OCI-M1 (cell line): ENCODE measurements at places on chromosomes 16 and 17.

DNA sequence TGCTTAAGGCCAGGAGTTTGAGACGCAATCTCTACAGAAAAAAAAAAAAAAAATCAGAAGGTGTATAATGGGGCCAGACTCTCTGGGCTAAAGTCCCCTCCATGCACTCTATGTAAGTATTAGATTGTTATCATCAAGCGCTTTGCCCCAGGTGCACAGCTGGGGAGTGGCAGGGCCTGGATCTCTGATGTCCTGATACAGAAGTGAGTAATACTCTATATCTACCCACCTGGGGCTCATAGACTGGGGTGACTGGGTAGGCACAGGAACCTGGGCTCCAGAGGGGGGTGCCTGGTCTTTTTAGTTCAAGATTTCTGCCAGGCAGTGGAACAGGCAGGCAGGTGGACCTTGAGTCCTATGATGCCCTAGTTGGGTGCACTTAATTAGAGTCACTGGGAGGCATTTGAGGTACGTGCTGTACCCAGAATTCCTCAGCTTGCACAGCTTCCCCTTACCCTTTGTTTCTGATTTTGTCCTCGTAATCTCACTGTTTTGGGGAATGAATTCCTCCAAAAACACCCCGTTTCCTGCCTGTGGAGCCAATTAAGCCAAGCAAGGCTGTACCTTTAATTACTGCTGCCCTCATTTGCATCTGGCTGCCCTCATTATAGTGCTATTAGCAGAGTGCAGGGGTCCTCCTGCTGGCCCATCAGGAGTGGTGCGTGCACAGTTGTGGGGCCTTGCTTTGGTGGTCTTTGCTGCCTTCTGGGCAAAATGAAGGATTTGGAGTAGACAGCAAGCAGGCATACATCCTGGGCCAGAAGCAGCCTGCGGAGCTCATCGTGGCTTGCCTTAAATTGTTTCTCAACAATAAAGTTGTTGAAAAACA is 239.0 kb downstream of the SNX29 start:
- DNase-seq, result no peak

DNA sequence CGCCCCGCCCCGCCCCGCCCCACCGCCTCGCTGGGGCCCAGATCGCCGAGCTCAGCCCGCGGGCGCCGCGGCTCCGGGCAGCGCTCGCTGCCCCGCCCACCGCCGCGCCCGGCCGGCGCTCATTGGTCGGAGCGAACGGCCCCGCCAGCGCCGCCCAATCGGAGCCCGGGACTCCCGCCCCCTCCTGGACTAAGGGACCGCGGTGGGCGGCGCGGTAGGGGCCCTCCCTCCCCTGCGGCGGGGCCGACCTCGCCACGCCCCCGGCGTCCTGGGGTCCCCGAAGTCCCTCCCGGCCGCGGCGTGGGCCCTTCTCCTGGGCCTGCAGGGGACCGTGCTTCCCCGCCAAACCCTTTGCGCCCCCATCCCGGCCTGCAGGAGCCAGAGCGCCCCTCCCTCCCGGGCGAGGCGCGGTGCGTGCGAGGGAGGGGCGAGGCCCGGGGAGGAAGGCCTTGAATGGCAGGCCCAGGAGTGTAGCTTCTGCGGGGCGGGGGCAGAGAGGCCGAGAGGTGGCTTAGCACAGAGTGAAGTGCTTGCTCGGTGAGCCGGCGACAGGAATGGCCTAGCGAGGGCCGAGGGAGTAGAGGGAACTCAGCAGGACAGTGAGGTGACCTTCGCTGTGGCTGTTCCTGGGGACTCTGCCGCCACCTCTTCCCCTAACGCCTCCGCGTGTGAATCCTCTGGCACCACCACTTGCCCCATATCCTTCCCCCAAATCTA is at the start of gene CAMKK1:
TSS of gene CAMKK1 (minus strand) at position 51 of the 717 bp plus-strand sequence. CDS start 7,366 bp downstream, outside the sequence.
- peak; percentile 92 for DNase-seq

- no peak for DNase-seq
Measured at GRCh38 chr17:9109933-9110332, 88.6 kb downstream of the NTN1 start.

DNA sequence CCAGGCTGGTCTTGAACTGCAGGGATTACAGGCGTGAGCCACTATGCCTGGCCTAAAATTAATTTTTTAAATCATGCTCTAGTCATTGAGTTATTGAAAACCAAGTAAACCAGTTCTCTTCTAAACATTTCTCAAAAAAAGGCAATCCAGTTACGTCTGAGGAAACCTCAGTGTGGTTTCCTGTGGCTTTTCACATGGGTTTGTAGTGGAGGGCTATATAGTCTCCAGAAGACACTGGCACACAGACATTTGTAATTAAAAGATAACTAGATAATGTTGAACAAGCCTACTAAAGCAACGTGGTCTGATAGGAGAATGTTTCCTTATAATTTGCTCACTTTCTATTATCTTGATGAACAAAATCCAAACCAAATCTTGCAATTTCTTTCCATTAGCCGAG is 5.2 kb upstream of the TOB1 start:
- DNase-seq, result no peak

- no peak for DNase-seq
Measured at GRCh38 chr17:11251561-11252107, 10.6 kb downstream of the SHISA6 start.

- DNase-seq, result no peak
Measured at GRCh38 chr17:4235372-4236279, 28.2 kb downstream of the ANKFY1 start.

DNA sequence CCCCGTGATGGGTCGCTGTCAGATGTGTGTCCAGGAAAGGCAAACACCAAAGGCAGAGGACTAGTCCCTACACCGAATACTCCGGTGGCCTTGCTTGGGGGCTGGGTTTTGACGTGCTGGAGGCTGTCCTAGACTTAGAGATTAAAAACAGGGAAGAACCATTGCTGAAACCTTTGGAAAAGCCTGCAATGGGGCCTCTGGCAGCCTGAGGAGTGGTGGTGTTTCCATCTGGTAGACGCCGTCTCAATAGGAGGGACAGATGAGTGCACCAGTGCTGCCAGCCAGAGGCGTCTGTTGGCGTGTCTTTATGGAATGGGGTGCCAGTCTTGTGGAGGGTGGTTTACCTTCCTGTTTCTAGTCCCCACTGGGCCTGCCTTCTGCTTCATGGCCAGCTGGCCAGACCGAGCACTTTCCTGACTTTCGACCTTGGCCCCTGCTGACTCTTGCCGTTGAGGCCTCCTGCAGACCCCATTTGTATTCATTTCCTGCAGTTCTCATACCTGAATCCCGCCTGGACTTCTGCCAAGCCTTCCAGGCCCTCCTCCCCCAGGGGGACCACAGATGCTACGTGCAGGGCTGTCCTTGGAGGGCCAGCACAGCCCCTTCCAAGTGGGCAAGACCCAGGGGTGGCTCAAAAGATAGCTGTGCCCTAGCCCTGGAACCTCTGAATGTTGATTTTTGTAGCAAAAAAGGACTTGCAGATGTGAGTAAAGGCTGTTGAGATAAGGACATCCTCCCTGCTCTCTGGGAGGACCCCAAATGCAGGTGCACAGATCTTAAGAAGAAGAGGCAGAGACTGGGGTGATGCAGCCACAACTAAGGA is 1.9 kb upstream of the DNASE1 start:
- DNase-seq, result no peak

DNA sequence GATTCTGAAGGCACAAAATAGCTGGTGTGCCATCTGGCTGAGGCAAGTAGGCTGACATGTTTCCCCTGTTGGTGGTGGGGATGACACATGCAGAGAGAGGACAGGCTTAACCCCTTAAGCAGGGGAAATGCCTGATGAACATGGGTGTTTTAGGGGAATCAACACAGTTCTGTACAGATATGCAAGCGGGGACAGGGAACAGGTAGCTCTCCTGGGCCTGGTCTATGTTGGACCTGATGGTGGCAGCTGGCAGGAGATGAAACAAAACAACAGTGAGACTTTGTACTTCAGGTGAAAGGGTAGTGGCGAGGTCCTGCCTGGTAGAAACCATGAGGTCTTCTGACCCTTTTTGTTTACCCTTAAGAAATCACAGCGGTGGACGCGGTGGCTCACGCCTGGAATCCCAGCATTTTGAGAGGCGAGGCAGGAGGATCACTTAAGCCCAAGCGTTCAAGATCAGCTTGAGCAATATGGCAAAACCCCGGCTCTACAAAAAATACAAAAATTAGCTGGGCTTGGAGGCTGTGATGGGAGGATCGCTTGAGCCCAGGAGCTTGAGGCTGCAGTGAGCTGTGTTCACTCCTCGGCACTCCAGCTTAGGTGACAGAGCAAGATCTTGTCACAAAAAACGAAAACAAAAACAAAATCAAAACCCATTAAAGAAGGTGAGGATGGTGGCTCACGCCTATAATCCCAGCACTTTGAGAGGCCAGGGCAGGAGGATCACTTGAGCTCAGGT is 10.5 kb downstream of the OR1F1 start:
- no peak for DNase-seq

- peak; percentile 79 for DNase-seq
Measured at GRCh38 chr17:33888455-33888854, 366.6 kb upstream of the CCL2 start.
